ENCODE measurements at places on chromosomes 6 and 20.

DNA sequence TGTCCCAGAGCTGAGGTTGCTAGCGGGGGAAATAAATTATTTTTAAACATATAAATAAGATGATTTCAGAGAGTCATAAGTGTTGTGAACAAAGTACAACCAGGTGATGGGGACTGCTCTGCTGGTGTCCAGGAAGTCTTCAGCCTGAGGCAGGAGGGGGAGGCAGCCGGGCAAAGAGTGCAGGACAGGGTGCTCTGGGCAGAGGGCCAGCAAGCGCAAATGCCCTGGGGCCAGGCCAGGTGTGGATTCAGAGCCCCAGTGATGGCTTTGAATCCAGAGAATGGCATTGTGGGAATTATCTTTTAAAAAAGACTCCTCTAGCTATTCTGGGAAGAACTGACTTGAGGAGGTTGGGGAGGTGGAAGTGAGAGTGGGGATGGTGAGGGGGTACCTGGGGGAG is 1.6 kb downstream of the CLPSL1 start:
- no peak for DNase-seq

GRCh38 chr6:56806368-56806767 is 148.5 kb upstream of the BEND6 start:
- no peak for DNase-seq

GRCh38 chr6:43915208-43915869 is 145.3 kb downstream of the VEGFA start:
- DNase-seq, result no peak

DNA sequence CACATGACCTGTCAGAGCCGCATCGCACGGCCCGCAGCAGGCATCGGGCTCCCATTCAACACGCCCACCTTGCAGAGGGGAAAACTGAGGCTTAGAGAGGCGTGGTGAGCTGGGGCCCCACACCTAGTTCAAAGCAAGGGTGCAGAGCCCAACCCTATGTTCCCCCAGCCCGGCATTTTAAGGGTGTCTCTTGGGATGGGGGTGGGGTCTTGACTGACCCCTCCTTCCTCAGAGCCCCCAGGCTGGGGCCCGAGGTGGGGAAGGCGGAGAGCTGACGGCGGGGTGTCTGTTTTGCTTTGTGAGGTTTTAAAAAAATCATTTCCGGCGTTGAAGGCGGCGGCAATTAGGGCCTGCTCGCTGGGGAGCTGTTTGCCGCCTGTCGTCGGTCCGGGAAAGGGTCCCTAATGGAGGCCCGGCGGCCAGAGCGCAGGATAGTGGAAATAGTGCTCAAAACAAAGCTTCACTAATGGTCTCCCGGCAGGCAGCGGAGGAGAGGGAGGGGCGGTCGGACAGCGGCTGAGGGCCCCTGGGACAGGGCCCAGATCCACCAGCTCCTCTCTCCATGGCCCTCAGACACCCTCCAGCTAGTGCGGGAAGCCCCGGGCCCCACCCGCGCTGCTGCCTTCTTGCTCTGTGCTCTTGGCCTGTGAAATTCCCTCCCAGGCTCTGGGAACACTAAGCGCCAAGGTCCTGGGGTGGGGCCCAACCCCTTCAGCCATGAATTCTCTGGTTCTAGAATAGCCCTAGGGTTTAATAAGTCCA is 11.9 kb downstream of the VSTM2L start:
- DNase-seq, result no peak

DNA sequence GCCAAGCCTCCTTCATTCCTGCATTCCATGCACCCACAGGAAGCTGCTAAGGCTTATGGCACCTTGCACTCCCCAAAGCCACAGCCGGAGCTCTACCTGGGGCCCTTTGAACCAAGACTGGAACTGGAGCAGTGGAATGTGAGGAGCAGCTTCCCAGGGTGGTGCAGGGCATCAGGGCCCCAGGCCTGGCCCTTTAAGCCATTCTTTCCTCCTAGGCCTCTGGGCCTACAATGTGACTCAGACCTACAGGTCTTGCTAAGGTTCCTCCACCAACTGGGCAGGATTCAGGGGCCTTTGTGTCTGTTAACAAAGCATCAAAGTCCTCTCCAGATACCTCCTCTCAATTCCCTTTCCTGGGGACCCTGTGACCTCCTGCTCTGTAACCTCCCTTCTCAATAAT is 36.2 kb downstream of the SF3B5 start:
- no peak for DNase-seq

- peak; percentile 30 for DNase-seq
Observed at GRCh38 chr6:139336488-139336887, 38.0 kb downstream of the CITED2 start.

DNA sequence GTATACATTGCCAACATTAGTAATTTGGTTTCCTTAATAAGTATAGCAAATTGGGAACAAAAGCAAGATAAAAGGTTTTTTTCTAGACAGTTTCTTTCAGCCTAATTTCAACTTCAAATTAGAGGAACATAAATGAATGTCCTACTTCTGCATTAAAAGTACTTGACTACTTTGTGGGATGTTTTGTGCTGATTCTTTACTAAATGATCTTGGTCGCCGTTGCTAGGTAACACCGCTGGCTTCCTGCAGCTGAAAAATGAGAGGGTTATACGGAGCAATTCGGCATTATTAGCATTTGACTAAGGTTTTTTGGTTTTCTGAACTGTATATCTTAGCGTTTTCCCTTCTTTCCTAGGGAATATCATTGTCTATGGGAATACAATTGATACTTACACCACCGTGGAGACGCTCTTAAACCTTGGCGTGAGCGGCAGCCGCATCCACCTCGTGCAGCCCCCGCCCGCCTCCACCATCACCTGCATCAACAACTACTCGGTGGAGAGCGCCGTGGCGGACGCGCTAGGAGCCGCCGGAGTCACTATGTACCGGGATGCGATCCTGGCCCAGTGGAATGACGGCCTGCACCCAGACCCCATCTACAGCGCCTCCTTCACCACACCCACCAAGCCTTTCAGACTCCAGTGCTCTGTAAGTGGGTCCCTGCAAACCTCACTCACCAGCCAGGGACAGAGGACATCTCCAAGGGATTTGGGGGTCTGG is 90.9 kb upstream of the INSM1 start:
- DNase-seq, result no peak

- no peak for DNase-seq
Observed at GRCh38 chr6:157879873-157880254, 56.8 kb downstream of the SNX9 start.

DNA sequence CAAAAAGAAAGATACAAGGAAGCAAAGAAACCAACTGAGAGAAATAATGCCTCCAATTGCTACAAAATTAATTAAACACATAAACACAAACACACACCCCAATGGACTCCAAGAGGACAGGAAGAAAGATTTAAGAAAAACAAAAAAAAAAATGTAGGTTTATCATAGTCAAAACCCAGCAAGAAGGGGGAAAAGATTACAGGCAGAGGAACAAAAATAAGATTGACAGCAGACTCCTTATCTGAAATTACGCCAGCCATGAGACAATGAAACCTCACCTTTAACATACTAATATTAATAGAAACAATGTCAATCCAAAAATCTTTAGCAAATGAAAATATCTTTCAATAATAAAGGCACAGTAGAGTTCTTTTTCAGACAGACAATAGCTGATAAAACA is 155.8 kb downstream of the RNGTT start:
- DNase-seq, result no peak

DNA sequence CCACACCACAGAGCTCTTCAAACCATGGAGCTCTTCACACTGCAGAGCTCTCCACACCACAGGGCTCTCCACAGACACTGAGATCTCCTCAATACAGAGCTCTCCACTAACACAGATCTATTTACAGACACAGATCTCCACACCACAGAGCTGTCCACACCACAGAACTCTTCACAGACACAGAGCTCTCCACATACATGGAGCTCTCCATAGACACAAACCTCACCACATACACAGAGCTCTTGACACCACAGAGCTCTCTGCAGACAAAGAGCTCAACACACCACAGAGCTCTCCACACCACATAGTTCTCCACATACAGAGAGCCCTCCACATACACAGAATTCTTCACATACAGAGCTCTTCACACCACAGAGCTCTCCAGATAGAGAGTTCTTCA is 53.0 kb downstream of the ERMARD start:
- DNase-seq, result no peak

DNA sequence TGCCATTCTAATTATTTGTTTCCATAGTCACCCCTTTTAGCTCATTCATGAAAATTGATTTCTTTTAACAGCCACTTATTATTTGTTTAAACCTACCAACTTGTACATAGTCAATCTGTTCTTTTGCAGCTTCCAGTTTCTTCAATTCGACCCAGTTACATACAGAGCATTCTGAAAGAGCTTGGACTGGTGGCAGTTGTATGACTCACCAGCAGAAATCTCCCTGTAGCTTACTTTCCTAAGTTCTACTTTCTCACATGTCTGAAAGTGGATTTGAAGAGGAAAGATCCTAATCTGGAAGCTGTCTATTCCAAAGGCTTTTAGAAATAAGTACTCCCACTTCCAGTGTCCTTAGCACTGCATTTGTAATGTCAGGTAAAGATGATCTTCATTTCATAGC is 447.9 kb downstream of the HTR1B start:
- peak; percentile 26 for DNase-seq

GRCh38 chr6:117504478-117505144 is 22.1 kb downstream of the DCBLD1 start:
- no peak for DNase-seq

- no peak for DNase-seq
Observed at GRCh38 chr6:16199804-16200203, 38.6 kb upstream of the GMPR start.

- no peak for DNase-seq
Observed at GRCh38 chr6:25777856-25778649, 23.5 kb downstream of the SLC17A4 start.

DNA sequence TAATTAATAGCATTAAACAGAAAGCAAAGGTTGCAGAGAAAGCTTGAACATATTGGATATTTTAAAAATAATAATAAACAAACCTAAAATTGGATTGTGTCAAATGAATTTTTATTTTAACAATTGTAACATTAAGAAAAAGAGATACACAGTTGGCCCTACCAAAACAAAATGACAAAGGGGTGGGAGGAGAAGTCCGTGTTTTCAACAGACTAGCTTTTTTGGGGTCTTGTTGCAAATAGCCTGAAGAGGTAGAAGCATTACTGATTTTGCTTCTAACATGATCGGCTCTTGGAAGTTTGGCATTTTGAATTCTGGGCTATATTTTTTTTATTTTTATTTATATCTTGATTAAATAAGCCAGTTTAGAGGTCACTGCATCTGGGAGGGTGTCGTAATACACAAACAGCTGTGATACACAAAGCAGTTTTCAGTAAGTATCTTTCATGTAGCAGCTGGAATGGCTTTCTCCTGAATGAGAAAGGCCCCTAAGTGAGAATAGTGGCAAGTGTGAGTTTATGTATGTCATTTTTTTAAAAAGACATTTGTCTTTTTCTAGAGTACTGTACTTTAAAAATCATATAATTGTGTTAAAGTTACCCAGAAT is 85.5 kb upstream of the ZNF217 start:
- DNase-seq, result no peak

GRCh38 chr20:38883081-38883980 is 42.9 kb upstream of the FAM83D start:
- peak; percentile 1 for DNase-seq

- no peak for DNase-seq
Observed at GRCh38 chr20:32285082-32285620, 7.7 kb downstream of the KIF3B start.

DNA sequence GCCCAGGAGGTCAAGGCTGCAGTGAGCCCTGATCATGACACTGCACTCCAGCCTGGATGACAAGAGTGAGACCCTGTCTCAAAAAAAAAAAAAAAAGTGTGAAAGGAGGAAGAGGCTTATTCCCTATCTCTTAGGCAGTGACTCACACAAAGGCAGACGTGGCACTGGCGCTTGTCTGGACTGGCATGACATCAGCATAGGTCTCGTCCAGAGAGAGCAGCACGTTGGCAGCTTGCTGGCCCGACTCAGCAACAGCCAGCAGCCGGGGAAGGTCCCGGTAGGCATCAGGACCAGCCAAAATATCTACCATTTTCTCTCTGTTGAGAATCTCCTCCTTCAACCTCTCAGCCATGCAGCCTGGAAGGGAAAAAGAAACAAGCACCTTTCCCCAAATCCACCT is 14.1 kb downstream of the CDK5RAP1 start:
- no peak for DNase-seq

GRCh38 chr20:57278457-57278856 is 12.0 kb upstream of the BMP7 start:
- DNase-seq, result no peak

- peak; percentile 48 for DNase-seq
Observed at GRCh38 chr6:16316741-16317251, 78.4 kb downstream of the GMPR start.

GRCh38 chr20:50762435-50763220 is 31.2 kb downstream of the PARD6B start:
- peak; percentile 70 for DNase-seq

GRCh38 chr6:145244349-145245100 is 490.8 kb downstream of the EPM2A start:
- DNase-seq, result peak; percentile 37

GRCh38 chr6:164417537-164418261 is 891.7 kb downstream of the C6orf118 start:
- no peak for DNase-seq

DNA sequence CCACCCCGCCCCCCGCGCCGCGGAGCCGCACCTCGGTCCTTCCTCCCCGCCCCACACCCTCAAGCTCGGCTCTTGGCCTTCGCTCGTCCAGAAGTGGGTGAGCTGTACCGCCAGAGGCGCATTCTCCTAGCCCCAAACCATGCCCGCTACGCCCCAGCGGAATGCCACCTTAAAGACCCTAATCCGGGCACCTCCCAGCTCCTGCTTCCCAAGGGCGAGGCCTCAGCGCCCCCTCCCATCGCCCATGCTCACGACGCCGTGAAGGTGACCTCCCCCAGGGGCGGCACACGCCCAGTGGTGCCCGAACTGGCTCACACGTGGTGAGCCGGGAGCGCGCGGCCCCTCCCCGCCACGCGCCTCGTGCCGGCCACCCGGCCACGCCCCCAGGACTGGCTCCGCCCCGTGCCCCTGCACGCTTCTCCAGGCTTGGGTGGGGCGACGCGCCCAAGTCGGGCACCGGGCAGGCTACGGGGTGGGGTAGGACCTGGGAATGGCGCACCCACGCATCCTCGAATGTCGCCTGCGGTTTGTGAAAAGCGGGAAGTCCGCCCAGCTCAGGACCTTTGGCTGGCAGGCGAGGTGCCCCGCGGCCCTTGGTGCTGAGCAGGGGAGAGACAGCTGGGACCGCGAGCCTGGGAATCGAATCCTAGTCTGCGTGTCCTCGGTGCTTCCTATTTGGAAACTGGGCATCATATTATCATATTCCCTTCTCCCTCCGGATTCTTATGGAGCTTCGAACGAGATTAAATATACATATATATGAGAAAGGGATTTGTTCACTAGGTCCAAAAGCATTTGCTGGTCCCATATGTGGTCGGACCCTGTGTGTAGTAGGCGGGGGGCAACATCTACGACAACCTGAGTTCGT is 941 bp upstream of the SOX12 start:
- DNase-seq, result peak; percentile 76

GRCh38 chr6:21321531-21321930 is 272.0 kb upstream of the SOX4 start:
- no peak for DNase-seq

GRCh38 chr6:62150048-62150663 is 135.9 kb downstream of the KHDRBS2 start:
- peak; percentile 1 for DNase-seq

Data from fibroblast of lung (primary cell).